ENCODE measurements at places on chromosomes 2 and 18. TPM values are rescaled to one million over a fixed set of nuclear protein-coding genes. Genes with fewer than 3 reads are reported as not detected.
A peak's percentile ranks its signal among the peaks of the same experiment; 100 is the strongest.

The LBX2 gene
- total RNA-seq: not detected

The PSMA8 gene
- total RNA-seq: not detected

The ZNF513 gene
- 10.4 TPM for total RNA-seq

The SPRED2 gene
- 10.2 TPM for total RNA-seq

The EFR3B gene
- 4.4 TPM for total RNA-seq

The UGT1A4 gene
- not detected for total RNA-seq

The FBXO36 gene
- total RNA-seq: 0.77 TPM

GRCh38 chr2:51472300-51472699 lies 440.4 kb upstream of the NRXN1 start:
- no peaks in the 10 kb centered on the region for H3K36me3 ChIP-seq
- no peaks in the 10 kb centered on the region for H3K4me1 ChIP-seq
- H3K27ac ChIP-seq: no peak overlapping the region
- no peaks in the 10 kb centered on the region for H3K27me3 ChIP-seq
- no peak overlapping the region for H3K4me3 ChIP-seq
- no peak for DNase-seq

DNA sequence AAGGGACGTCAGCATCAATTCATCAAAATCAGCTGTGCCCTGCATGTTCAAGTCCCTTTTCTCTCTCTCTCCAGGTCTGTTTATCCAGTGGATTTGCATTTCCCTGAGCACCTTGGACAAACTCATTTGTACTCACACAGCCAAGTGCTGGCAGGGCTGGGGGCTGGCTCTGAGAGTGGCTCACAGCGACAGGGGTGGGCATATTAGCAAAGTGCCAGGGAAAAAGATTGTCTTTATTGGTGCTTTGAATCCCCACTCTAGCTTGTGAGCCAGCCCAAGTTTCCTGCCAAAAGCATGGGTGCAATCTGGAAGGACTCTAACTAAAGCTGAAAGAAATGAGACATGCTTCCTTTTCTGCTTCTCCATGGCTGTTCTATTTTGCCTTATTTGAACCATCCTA lies 56.6 kb downstream of the ACOXL start:
- H3K27ac ChIP-seq: no peak overlapping the region
- no peak for DNase-seq
- no peak overlapping the region for H3K4me3 ChIP-seq
- H3K4me1 ChIP-seq: no peaks in the 10 kb centered on the region
- H3K27me3 ChIP-seq: no peaks in the 10 kb centered on the region

- no peak overlapping the region for H3K27ac ChIP-seq
- no peak for DNase-seq
- H3K4me3 ChIP-seq: no peak overlapping the region
- no peaks in the 10 kb centered on the region for H3K36me3 ChIP-seq
- no peaks in the 10 kb centered on the region for H3K27me3 ChIP-seq
Measured at GRCh38 chr2:30293303-30293921, 62.1 kb downstream of the LBH start.

GRCh38 chr2:140627136-140627535 lies 1503.7 kb downstream of the LRP1B start:
- H3K27ac ChIP-seq: no peak overlapping the region
- H3K4me3 ChIP-seq: no peak overlapping the region
- H3K27me3 ChIP-seq: no peaks in the 10 kb centered on the region
- no peak for DNase-seq
- no peaks in the 10 kb centered on the region for H3K36me3 ChIP-seq

GRCh38 chr2:30412684-30413570 lies 34.1 kb upstream of the LCLAT1 start:
- H3K4me3 ChIP-seq: no peak overlapping the region
- H3K27ac ChIP-seq: peak overlapping the region; percentile 83
- DNase-seq: no peak

- H3K27ac ChIP-seq: no peak overlapping the region
- no peaks in the 10 kb centered on the region for H3K4me1 ChIP-seq
- no peaks in the 10 kb centered on the region for H3K36me3 ChIP-seq
- DNase-seq: no peak
- H3K27me3 ChIP-seq: no peaks in the 10 kb centered on the region
- no peak overlapping the region for H3K4me3 ChIP-seq
Measured at GRCh38 chr18:74724186-74724585, 126.5 kb downstream of the ZNF407 start.

DNA sequence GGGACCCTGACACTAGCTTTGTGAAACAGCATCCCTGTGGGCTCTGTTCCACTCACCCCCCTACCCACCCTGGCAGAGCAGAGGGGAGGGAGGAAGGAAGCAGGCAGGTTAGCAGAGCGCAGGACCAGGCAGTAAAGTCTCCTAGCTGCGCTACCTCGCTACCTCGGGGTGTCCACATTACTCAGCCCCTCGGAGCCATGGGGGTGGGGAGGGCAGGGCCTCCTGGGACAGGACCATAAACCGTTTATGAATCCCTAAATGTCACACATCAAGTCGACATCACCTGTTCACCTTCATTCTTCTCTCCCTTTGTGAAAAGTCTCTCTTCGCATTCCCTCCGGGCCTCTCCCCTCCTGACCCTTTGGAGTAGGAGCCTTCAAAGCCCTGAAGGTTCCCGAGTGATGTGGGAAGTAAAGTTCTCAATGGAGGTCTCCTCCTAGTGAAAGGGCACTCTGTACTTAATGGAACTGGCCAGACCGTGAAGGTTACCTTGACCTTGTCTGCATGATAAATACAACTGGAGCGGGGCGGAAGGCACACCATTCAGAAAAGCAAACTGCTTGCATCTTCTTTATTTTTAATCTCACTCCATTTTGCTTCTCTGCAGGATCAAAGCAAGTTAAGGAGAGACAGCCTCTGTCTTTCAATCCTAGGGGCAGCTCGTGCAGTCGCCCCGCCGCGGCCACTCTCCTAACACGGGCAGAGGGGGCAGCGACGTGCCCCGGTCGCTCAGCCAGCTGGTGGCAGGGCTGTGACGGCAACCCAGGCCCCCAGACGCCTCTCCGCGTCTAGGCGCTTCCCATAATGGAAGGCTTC lies 23.7 kb upstream of the SMAD7 start:
- peaks cover 25% of the 10 kb centered on the region for H3K4me1 ChIP-seq
- H3K27ac ChIP-seq: peak overlapping the region; percentile 77
- H3K27me3 ChIP-seq: peaks cover 8% of the 10 kb centered on the region
- H3K36me3 ChIP-seq: no peaks in the 10 kb centered on the region
- peak overlapping the region; percentile 81 for H3K4me3 ChIP-seq

DNA sequence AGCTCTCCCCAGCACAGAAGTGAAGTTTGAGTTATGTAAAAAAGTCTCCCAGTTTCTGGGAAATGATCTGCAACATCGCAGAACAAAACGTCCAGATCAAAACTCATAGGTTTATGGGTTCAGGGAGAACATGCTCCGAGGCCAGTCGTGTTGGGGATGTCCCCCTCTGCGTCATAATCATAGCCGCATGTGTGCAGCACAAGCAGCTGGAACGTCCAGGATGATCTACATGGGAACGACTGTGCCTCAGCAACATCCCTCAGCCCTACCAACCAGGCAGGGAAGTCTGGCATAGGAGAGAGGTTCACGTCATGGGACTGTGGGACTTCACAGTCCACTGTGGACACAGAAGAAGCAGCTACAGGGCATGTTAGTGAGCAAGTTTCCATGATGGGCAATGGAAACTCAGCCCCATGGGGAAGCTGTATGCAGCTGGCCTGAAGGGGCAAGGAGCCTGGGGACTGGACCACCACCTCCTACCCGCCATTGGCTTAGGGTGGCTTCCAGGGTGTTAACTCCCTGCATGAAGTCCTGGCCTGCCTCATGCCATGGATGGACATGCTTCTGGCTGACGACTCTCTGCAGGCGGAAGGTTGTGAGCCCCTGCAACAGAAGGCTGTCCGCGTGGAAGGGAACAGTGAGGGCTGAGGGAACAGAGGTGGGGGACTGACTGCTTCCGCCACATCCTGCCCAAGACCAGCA lies 96.9 kb downstream of the COPS8 start:
- no peaks in the 10 kb centered on the region for H3K27me3 ChIP-seq
- no peaks in the 10 kb centered on the region for H3K36me3 ChIP-seq
- DNase-seq: no peak
- H3K4me1 ChIP-seq: peaks cover 12% of the 10 kb centered on the region
- H3K4me3 ChIP-seq: no peak overlapping the region
- no peak overlapping the region for H3K27ac ChIP-seq

DNA sequence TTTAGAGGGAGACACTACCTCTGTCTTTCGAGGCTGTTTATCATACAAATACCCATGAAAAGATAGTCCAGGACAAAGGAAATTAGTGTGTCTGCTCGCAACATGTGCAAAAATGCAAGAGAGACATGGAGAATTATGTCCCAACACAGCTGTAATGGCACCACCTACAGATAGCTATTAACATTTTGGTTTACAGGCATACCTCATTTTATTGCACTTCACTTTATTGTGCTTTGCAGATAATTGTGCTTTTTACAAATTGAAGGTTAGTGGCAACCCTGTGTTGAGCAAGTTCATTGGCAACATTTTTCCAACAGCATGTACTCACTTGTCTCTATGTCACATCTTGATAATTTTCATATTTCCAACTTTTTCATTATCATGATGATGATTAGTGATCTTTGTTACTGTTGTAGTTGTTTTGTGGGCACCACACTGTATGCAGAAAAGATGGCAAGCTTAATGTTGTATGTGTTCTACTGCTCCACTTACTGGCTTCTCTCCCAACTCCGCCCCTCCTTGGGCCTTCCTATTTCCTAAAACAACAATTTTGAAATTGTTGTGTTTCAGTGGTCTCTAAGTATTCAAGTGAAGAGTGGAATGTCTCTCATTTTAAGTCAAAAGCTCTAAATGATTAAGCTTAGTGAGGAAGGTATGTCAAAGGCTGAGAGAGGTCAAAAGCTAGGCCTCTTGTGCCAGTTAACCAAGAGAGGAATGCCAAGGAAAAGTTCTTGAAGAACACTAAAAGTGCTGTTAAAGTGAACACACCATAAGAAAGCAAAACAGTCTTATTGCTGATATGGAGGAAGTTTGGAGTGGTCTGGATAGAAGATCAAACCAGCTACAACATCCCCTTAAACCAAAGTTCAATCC lies 52.0 kb downstream of the ANKRD12 start:
- no peak for DNase-seq
- H3K4me1 ChIP-seq: peaks cover 15% of the 10 kb centered on the region
- H3K27ac ChIP-seq: no peak overlapping the region

DNA sequence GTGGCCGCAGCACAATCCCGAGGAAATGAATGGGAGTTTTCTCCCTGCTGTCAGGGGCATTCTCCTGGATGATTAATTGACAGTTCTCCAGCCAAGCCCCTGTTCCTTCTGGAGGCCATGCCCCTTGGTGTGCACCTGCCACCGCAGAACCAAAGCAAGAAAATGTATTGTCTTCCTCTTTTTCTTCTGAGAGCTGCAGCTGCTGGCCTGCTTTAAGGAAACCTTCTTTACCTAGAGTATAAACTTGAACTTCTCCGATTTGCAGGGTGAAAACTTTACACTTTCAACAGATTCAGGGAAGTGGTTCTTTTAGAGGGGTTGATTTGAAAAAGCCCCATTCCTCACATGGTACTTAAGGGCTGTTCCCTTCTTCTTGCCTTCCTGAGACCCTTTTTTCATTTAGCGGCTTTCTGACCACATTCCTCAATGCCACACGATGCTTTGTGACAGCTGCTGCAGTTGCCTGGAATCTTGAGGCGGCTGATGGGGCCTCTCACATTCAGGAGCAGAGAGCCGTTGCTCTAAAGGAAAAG lies 402.8 kb downstream of the TXNL1 start:
- peaks cover 4% of the 10 kb centered on the region for H3K4me1 ChIP-seq
- H3K36me3 ChIP-seq: no peaks in the 10 kb centered on the region
- H3K27me3 ChIP-seq: no peaks in the 10 kb centered on the region

GRCh38 chr2:203994735-203995134 lies 58.2 kb downstream of the ICOS start:
- no peak for DNase-seq
- no peaks in the 10 kb centered on the region for H3K36me3 ChIP-seq
- no peak overlapping the region for H3K4me3 ChIP-seq

DNA sequence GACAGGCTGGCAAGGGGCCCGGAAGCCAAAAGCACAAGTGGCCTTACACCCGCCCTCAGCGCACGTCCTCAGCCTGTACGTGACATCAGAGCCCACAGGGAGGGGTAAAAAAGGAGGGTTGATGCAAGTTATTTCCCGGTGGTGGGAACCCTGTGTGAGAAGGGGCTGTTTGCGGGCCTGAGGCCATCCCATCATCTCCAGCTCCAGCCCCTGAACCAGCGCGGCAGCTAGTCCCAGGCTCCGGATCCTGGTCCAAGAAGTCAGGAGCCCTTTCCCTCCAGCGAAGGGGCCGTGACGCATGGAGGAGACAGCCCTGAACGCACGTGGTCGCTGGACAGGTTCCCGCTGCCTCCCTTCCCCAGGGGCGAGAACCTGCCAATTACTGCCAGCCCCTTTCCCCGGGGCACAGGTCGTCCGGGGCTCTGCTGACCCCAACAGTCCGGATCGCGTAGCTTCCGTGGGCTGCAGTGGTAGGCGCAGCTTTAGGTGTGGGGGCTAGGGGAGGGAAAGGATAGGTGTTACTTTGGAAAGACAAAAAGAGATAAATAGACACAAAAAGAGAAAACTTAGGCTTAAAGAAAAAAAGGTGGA lies 1.3 kb upstream of the LRP2 start:
- peak; percentile 18 for DNase-seq
- H3K27me3 ChIP-seq: peaks cover 43% of the 10 kb centered on the region
- peak overlapping the region; percentile 55 for H3K4me3 ChIP-seq
- no peak overlapping the region for H3K27ac ChIP-seq
- H3K4me1 ChIP-seq: no peaks in the 10 kb centered on the region
- H3K36me3 ChIP-seq: no peaks in the 10 kb centered on the region

GRCh38 chr2:212953170-212953920 lies 198.1 kb downstream of the IKZF2 start:
- H3K27me3 ChIP-seq: no peaks in the 10 kb centered on the region
- no peak overlapping the region for H3K4me3 ChIP-seq
- no peak for DNase-seq
- H3K4me1 ChIP-seq: peaks cover 21% of the 10 kb centered on the region
- no peak overlapping the region for H3K27ac ChIP-seq

DNA sequence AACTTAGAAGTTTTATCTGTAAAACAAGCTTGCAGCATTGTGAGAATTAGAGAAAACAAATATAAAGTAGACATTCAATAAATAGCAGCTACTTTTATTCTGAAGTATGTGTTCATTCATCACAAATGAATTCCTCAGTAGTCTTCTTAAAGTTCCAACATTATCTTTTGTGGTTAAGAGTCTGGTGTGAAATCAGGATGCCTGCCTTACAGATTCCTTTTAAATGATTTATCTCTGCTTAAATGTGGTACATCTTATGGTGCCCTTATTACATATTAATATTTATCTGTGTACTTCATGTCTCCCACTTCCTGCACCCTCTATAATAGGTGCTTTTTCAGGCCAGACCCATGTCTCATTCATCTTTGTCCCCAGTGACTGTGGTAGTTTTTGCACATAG lies 595.0 kb downstream of the STK39 start:
- no peaks in the 10 kb centered on the region for H3K4me1 ChIP-seq
- no peak overlapping the region for H3K27ac ChIP-seq
- no peak overlapping the region for H3K4me3 ChIP-seq
- no peak for DNase-seq
- H3K27me3 ChIP-seq: no peaks in the 10 kb centered on the region

DNA sequence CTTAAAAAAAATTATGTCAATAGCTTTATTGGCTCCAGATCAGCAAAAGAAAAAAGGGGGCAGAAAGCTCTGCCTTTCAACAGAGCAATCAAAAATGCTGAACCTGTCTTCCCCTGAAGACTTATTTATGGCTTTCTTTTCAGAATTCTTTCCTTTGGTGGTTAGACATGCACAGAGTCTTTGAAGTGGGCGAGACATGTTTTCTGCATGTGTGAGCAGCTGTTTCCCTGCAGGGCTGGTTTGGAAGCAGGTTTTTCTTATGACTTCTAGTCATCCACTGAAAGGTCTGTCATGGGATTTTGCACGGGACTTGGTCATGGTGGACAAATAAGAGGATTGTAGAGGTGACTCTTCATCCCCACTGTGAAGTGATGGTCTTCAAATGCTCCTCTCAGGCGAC lies 160.3 kb downstream of the VAPA start:
- no peaks in the 10 kb centered on the region for H3K27me3 ChIP-seq
- no peak overlapping the region for H3K4me3 ChIP-seq
- no peaks in the 10 kb centered on the region for H3K4me1 ChIP-seq
